RPMI7951 (cell line): ENCODE measurements at places on chromosomes 1 and 21. TPM values are rescaled to one million over a fixed set of nuclear protein-coding genes. Genes with fewer than 3 reads are reported as not detected.

C2CD4D gene
- not detected in 2 replicates for total RNA-seq

DNA sequence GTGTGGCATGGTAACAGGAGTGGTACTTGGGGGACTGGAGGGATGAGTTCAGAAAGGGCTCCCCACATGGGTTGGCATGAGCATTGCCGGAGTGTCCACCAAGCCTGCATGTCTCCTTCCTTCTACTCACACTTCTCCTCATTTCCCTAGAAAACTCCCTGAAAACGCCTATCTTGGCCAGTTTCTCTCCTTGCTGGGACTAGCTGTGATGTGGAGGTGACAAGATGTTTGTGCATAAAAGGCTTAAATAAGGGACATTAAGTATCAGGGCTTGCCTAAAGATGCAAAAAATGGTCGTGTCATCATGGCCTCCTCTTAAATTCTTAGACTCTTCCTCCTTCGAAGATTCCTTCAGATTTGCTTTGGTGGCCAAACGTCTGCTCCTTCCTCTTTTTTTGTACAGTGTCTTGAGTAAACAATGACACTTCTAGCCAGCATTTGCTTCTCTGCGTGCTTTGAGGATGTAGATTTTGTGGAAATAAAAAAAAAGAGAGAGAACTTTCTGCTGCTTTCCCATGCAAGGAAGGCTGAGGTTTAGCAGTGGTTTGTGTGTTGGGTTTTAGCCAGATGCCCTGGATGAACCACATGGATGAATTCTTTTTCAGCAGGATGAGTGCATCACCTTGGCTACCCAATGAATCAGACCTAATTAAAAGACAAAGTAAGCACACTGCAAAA lies 239.1 kb upstream of the IRF2BP2 start:
- DNase-seq: peak; percentile 97

CRYAA gene
- total RNA-seq: not detected in 2 replicates

SF3B4 gene
- 22.0 and 33.2 TPM in 2 replicates for total RNA-seq

GRCh38 chr1:210342986-210343780 lies 14.5 kb downstream of the HHAT start:
- peak; percentile 57 for DNase-seq

DNA sequence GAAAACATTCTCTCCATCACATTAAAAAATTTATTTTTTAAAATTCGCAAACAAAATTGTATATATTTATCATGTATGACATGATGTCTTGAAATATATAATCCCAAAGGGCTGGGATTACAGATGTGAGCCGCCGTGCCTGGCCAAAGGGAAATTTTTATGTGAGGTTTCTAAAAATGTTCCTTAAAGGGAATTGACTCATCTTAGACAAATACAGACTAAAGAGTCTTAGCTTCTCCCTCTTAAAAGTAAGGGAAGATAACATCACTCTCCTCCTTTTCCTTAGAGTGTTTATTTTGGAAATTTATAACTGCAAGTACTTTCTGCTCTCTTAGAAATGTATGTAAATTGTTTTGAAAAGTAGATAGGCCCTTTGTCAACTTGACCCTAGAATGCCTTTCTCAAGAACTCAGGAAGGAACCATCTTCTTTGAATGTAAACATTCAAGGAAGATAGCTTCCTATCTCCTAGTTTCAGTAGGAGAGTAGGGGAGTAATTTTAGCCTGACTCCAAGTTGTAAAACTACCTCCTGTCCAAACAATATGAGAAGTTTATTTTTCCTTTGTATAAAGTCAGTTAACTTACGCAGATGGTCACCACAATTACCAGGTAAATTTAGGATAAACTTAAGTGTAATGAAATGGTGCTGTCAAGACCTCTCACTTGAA lies 59.5 kb downstream of the C21orf91 start:
- DNase-seq: no peak

CYP4Z1 gene
- total RNA-seq: not detected in 2 replicates

CLCA4 gene
- total RNA-seq: not detected in 2 replicates

GRCh38 chr1:169945181-169945580 lies 51.5 kb upstream of the SCYL3 start:
- DNase-seq: no peak

DNA sequence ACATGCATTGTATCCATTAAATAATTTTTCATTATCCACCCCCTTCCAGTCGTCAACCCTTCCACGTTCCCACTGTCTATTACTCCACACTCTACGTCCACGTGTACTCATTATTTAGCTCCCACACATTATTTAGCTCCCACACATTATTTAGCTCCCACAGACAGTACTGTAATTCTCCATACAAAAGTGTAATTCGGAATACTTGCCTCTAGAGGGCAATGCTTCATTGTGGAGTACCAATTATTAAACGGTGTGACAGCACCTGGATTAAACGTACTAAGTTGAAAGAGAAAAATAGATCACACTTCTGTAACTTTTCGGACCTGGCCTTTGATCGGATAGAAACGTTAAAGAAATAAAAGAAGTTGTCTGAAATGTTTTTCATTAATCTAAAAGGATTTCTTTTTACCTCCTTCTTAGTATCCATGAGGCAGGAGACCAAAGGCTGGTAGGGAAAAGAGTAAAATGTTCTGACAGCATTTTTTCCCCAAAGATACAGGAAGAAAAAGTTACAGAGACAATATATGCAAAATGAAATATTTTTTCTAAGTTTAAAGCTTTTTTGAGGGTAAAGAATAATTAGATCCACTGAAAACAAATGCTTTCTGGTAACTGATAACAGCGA lies 99.2 kb downstream of the LHX8 start:
- peak; percentile 41 for DNase-seq

GRCh38 chr1:7948960-7949359 lies 8.3 kb upstream of the TNFRSF9 start:
- peak; percentile 95 for DNase-seq

CADM3 gene
- total RNA-seq: 0.96 and 1.2 TPM in 2 replicates

DNA sequence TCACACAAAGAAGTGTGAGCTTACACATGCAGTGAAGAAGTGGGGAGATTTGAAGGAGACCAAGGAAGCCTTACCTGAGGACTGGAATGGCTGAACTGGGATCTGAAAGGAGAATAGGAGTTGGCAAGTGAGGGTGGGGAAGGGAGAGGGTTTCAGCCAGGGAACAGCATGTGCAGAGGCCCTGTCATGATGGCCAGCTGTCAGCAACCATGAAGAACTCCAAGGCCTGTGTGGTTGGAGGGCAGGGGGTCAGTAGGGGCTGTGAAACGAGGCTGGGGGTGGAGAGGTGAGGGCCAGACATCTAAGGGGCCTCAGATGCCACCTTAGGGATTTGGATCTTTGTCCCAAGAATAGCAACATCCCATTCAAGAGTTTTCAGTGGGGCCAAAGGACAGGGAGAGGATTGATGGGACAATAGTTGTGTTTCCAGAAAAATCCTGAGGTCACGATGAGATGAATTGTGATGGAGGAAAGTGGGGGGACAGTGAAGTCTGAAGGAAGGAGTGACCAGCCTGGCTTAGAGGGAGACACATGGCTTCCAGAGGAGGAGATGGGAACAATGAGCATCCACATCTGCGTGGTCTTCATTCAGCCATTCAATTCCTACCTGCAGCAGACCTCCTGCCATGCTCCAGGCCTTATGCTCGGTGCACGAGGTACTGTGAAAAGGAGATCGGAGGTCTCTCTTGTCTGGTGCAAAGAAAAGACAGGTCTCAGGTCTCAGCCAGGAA lies 187.6 kb downstream of the MATN1 start:
- no peak for DNase-seq

DNA sequence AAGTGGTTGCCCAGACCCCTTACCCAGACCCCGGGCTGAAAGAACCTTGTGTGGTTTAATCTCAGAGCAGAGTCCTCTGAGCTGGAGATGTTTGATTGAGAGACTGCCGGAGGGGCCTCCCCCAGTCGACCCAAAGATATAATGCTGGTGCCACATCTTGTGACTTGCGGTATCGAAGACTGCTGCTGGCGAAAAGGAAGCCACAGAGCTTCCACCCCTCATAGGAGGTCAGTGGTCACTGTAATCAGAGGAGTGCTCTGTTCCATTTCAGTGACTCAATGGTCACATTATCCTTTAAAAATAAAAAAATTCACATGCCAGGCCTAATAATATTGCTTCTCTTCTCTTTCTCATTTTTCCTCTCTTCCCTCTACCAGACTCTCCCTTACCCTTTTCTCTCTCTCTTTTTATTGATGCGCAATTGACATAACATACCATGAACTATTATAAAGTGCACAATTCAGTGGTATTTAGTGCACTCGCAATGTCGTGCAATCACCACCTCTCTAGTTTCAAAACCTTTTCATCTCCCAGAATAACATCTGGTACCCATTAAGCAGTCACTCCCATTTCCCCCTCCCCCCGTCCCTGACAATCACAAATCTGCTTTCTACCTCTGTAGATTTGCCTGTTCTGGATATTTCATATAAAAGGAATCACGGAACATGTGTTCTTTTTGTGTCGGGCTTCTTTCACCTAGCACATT lies 52.6 kb upstream of the LYST start:
- peak; percentile 95 for DNase-seq

DNA sequence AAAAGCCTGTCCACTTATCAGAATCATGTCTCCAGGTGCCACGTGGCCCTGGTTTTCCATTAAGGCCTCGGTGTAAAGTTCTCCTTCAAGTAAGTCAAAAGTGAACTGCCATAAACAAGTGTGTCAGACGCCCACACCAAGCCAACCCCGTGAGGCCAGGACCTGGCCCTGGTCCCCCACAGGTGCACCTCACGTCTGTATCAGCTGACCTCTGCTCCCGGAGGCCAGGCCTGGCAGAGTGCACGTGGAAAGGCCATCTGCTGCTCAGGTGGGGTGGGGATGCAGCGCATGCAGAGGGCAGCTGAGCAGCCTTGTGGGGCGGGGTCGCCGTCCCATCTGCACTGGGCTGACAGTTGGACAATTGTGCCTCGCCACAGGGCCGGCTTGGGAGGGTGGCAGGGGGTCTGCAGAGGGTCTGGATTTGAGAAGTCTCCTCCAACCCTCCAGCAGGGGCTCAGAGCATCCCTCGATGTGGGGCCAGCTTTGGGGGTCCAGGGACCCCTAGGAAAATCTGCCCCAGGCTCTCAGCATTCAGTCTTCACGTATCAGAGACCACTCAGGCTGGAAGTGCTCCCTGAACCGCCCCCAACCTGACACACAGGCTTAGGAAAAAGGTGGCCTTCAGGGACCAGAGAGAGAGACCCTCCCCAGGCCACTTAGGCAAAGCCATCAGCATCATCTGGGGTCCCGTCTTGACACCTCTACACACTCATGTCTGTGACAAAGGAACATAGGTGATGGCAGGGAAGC lies 3.0 kb downstream of the SLC19A1 start:
- DNase-seq: no peak
